ENCODE measurements at places on chromosomes 16 and 17. TPM values are rescaled to one million over a fixed set of nuclear protein-coding genes. Genes with fewer than 3 reads are reported as not detected.

Gene CCL7
- not detected for total RNA-seq

Gene KRT17
- not detected for total RNA-seq

Gene TBC1D3C
- not detected for total RNA-seq

Gene TBC1D3K
- total RNA-seq: not detected

Gene SSTR5
- total RNA-seq: 10.7 TPM

Gene SLC35G6
- total RNA-seq: not detected

Gene MMP15
- 46.2 TPM for total RNA-seq

Gene GPR139
- not detected for total RNA-seq

Gene LGALS9B
- not detected for total RNA-seq

Gene PRCD
- total RNA-seq: 5.5 TPM

Gene ENPP7
- total RNA-seq: not detected

Gene CFAP97D1
- total RNA-seq: not detected

Gene GRAP
- total RNA-seq: 3.2 TPM

Gene PPP4C
- 34.2 TPM for total RNA-seq

Gene CLEC18C
- 0.73 TPM for total RNA-seq

Gene GFAP
- 4.0 TPM for total RNA-seq

Gene ARL5C
- not detected for total RNA-seq

Measured in left cardiac atrium (tissue), 4 donors.